ENCODE measurements at places on chromosomes 2 and 18.

DNA sequence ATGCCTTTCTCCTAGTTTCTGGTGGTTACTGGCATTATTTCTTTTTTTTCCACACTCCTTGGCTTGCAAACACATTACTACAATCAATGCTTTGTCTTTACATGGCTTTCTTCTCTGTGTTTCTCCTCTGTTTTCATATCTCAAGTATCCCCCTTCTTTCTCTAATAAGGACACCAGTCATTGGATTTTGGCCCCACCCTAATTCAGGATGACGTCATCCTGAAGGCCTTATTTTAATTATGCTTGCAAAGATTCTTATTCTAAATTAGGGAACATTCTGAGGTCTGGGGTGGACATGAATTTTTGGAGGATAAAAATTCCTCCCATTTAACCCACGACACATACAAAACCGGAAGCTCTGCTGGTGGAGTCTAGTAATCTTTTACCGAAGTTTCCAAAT lies 1556.6 kb downstream of the DPP10 start:
- no peak for DNase-seq

GRCh38 chr2:103484906-103485305 lies 723.1 kb downstream of the TMEM182 start:
- no peak for DNase-seq

- DNase-seq, result no peak
These were observed 61.8 kb downstream of the CXCR4 start for GRCh38 chr2:136055929-136056688.

- no peak for DNase-seq
These were observed 1.4 kb downstream of the GFPT1 start for GRCh38 chr2:69385443-69386151.

- peak; percentile 52 for DNase-seq
These were observed 44.3 kb downstream of the EPHA4 start for GRCh38 chr2:221527776-221528309.

DNA sequence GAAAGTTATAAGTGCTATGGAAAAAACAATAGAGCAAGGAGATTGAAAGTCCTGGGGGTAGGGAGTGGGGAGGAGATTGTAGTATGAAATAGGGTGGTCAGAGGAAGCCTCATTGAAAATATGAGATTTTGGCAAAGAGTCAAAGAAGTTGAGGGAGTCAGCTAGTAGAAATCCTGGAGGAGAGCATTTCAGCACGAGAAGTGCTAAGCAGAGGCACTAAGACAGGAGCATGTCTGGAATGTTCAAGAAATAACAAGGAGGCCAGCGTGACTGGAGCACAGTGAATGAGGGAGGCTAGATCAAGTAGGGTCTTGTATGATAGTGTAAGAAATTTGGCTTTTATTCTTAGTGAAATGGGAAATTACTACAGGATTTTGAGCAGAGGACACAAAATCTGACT lies 2.1 kb upstream of the TSPYL6 start:
- no peak for DNase-seq

All from activated CD4-positive, alpha-beta T cell treated with anti-CD3 and anti-CD28 coated beads, Interleukin-2, amount 50 U/mL, for 1 hour (primary cell).